ENCODE measurements at places on chromosomes 5 and 9.
A peak's percentile ranks its signal among the peaks of the same experiment; 100 is the strongest.

DNA sequence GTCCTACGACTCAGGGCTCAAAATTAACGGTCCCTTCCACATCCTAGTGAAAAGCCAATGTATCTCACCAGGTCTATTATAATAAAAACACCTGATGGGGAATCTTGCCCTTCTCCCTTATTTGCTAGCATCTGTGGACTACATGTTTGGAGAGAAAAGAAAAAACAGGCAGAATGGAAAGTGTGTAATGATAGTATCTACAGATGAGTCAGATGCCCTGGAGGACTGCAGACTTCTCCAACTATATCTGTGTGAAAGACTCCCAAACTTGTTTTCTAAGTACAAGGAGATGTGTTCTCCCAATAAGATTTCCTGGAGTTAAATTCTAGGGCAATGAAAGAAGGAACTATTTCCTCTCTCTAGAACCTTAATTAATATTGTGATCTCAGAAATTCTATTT lies 66.0 kb downstream of the FOXB2 start:
- no peak for DNase-seq

GRCh38 chr5:97751540-97751939 lies 568.5 kb upstream of the RIOK2 start:
- DNase-seq = no peak

- no peak for DNase-seq
Observed at GRCh38 chr5:17174965-17175364, 42.5 kb upstream of the BASP1 start.

DNA sequence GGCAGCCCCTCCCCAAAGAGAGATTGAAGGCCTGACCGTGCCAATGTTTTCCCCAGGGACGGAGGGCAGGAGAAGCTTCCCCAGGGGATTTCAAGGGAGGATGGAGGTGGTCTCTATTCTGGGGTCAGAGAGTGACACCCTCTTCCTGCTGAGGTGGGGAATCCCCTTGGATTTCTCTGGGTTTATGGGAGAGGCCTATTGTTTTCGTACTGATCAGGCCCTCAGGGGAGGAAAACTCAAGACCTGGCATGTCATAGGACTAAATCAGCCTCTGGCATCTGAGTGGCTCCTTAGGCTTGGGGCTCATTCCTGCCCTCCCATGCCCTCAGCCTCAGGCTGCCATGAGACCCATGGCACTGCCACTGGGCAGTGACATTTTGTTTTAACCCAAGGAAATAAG lies 44.6 kb downstream of the IRF1 start:
- no peak for DNase-seq

GRCh38 chr9:86947146-86948073 lies at the start of gene GAS1:
TSS of gene GAS1 (minus strand) at chr9:86947506. CDS start at chr9:86946779, 727 bp downstream.
- DNase-seq = peak; percentile 58

GRCh38 chr5:147346006-147346561 lies 111.3 kb downstream of the STK32A start:
- no peak for DNase-seq

DNA sequence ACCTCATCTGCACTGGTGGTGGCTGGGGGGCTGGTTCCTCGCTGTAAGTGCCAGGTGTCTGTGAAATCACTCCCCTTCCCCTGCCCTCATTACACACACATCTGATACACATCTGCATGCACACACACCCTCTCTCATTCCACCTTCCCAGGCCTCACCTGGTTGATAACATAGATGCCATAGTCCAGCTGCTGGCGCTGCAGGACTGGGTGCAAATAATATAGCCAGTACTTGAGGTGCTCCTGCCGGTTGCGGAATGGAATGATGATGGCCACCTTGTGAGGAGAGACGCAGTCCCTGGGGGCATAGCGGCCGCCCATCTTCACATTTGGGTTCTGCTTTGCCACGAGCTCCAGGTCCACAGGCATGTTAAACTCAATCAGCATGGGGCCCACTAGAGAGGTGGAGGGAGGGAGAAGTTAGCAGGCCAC lies 32.1 kb downstream of the B4GALT1 start:
- DNase-seq = no peak

DNA sequence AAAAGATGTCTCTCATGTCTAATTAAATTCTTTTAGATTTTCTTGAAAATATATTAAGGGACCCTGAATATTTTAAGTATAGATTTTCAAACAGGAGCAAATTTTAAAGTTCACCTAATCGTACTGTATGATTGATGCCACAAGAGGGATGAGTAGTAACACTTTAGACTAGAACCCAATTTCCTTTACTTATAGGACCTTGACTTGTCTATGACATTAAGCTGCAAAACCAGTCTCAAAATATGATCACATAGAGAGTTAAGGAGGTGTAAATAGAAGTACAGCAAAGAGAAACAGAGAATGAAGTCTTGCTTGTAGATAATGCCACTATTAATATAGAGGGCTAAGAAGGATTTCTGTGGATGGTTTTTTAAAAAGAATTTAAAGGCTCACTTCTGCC lies 312.9 kb upstream of the PRR16 start:
- DNase-seq = no peak

- no peak for DNase-seq
Observed at GRCh38 chr5:160618286-160618685, 196.6 kb downstream of the PTTG1 start.

GRCh38 chr9:80093695-80094094 lies 521.9 kb downstream of the TLE4 start:
- DNase-seq = no peak

GRCh38 chr5:146947181-146947941 lies 68.8 kb upstream of the PPP2R2B start:
- no peak for DNase-seq

GRCh38 chr9:91734371-91734981 lies 215.6 kb downstream of the ROR2 start:
- peak; percentile 48 for DNase-seq

GRCh38 chr5:31237174-31237573 lies 43.7 kb downstream of the CDH6 start:
- no peak for DNase-seq

DNA sequence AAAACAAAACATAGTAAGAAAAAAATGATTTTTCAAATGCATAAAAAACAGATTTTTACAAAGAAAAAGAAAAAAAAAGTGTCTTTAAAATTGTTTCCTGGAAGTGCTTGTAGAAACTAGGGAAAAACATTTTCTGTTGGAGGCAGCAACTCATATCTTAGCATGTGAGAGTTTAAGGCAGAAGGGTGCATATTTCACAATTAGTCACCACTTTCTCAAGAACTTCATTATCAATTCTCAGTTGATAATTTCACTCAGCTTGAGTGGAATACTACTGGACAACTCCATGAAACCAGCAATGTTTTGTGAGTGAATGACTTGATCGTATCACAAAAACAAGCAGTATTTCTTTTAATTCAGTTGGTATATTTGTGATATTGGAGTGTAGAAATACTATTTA lies 508.3 kb upstream of the DAB2 start:
- DNase-seq = no peak

GRCh38 chr9:84667571-84668195 lies 1.8 kb upstream of the NTRK2 start:
- DNase-seq = no peak

- DNase-seq = no peak
Observed at GRCh38 chr5:65161655-65162054, 320.1 kb downstream of the ADAMTS6 start.

DNA sequence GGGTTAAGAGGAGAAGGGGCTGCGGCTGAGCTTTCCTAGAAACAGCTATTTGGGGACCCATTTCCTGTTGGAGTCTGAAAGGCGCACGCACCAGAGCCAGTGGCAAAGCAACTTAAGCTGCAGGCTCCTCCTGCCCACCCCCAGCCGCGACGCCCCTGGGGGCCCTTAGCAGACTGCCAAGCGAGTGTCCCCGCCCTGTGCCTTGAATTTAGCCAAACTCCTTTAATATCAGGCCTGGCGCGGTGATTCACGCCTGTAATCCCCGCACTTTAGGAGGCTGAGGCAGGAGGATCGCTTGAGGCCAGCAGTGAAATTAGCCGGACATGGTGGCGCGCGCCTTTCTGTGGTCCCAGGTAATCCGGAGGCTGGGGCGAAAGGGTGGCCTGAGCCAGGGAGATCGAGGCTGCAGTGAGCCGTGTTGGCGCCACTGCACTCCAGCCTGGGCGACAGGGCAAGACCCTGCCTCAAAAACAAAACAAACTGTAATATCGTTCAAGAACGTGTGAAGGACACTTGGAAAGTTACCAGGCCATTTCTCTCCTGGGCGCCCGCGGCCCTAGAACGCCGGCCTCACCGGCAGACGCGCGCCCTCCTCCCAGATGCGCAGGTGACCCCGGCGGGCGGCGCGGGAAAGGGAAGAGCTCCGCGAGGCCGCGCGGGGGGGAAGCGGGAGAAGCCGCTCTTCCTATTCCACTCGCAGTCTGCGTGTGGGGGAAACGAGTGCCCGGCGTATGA lies 1.0 kb upstream of the F2R start:
- DNase-seq = no peak

DNA sequence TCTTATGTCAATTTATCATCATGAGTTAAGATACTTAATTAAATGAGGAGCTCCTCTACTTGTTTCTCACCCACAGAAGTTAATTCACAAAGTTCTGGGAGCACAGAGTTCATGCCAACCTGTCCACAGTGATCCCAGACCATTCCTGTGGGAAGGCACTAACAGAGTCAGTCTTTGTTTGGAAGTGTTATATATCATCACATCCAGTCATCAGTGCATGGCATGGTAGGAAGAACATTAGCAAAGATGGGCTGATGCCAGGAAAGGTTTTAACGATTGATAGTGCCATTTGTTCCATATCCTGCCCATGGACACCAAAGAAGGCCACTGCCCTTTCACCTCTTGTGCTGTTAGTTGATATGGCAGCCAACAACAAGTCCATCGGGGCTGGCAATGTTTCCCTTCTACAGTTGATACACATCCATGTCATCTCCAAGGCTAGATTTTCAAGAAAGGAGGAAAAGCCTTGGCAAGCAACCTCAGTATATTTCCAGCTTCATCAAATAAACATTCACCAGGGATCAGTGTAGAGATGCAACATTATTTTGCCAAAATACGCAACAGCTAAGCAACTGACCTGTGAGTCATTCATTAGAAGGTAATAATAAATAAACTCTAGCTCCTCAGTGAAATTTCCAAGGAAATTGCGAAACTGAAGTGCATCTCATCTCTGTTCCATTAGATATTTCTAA lies 169.6 kb downstream of the RORB start:
- DNase-seq = no peak

DNA sequence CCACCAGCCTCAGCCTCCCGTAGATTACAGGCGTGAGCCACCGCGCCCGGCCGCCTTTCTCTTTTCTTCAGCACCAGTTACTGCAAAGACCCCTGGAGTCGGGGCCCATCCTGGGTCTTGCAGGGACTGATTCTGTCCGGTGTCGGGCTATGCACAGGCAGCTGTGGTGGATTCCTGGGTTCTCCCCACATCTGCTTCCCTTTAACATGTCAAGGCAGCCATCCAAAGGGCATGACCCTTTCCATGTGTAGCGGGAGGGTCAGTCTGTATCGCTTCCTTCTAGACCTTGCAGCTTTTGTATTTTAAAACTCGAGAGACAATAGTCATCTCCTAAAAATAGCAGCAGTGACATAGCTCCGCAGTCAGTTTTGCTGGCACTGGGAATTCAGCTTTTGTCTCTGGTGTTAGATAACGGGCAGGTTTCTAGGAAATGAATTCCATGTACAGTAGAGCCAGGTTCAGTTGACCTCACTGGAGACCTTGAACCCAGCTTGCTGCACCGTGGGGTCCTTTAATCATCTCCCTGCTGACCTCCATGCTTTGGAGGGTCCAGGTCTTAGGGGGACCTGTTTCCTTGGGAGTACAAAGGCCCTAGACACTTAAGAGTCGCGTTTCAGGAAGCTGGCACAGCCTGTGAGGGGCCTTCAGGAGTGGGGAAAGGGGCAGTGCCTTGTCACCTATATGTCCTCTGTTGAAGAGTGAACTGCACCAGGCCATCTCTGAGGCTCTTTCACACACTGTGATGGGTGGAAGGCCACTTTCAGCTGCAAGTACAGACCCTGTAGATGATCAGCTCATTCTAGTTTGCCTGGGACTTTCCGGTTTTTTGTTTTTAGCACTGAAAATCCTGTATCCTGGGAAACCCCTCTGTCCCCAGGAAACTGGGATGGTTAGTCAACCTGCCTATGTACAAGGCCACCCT lies 13.8 kb downstream of the ANKRD33B start:
- DNase-seq = no peak

- no peak for DNase-seq
Observed at GRCh38 chr5:34709861-34710673, 53.9 kb downstream of the RAI14 start.

- DNase-seq = no peak
Observed at GRCh38 chr9:693201-694091, 148.1 kb upstream of the DMRT1 start.

- DNase-seq = no peak
Observed at GRCh38 chr5:134125039-134126015, 10.8 kb downstream of the TCF7 start.

DNA sequence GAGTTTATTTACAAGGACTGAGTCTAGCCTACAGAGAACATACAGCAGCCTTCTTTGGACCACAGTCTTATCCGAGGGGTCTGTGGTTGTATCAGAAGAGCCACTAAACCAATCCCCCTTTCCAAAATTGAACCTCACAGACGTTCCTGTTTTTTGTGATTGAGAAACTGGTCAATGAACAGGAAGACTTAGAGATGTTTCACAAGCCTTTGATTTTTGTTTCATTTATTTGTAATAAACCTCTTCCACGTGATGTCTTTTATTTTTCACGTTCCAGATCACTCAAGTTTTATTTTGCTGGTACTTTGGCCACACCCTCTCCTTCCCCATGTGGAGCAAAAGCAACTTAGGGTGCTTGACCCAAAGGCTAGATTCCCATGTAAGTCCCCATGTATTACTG lies 16.1 kb downstream of the CCT5 start:
- no peak for DNase-seq

DNA sequence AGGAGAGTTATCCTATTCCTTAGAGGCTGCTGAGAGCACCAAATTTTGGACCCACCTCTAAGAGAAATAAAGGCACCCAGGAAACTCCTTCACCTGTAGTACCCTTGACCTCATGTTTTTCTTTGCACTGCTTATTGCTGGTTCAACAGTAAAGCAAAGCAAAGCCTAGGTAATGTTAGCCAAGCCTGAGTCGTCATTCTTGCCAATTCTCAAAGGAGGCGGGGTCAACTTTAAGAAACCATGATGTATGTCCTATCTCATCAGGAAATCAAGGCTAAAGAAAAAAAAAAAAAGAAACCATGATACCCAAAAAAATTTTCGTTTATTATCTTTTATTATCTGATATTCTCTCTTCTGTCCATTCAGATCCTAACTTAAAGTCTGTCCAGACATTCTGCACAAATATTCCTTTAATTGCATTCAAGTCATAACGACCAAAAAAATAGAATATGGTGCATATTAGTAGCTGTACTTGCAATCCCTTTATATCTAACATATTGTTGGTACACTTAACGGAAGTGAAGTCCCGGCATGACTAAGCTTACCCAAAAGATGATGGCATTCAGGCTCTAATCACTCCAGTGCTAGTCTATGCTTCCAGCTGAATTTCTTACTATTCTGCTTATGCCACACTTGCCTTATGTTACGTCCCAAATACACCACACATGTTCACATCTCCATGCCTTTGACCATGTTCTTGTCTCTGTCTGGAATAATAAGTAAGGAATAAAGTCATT lies 1.8 kb downstream of the AUH start:
- peak; percentile 13 for DNase-seq

DNA sequence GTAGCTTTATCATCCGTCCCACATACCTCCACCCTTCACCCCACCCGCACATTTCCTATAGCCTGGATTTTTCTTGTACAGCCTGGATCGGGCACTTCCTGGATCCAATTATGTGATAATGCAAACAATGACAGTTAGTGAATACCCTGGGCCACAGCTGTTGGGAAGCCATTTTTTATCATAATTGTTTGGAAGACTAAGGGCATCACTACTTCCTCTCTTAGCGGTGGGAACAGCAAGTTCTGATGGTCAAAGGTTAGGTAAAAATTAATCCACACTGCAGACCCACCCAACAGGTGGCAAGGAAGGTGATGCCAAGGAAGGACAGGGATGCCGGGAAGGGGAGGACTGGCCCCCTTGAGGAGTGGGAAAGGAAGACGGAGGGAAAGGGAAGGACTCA lies 183.7 kb downstream of the SAXO1 start:
- no peak for DNase-seq

Data from stimulated activated CD4-positive, alpha-beta T cell treated with anti-CD3 and anti-CD28 coated beads, Interleukin-1b, Interleukin-23, amount 100 ng/mL, for 48 hours (primary cell).